ENCODE measurements at places on chromosomes 6 and 20.

DNA sequence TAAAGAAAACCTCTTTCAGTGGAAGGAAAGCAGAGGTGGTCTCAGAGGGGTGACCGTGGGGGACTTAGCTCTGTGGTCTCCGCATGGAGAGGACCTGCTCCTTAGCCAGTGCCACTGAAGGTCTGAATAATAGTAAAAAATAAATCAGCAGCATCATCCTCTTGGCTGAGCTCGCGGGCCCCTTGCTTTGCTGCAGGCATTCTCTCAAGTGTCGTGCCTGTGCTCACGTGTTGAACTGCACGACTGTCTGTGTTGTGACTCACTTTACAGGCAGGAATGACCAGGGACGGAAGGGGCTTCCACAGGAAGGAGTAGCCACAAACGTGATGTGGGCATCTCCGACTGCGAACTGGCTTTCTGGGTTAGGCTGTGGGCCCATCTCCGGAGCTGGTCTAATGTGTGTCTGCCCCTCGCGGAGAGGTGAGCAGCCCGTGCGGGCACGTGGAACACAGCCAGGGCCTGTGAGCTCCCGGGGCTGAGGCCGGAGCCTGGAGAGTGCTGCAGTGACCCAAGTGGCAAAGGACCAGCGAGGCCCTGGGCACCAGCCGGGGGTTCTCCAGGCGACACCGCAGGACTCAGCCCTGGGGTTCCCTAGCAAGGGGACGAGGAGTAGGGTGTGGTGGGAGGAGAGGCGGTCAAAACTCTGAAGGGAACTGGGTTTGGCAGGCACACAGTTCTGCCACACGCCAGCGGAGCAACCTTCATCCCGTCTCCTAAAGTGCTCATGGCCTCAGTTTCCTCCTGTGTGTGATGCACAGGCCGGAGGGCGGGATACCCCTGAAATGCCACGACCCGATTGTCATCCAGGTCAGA lies 89.2 kb downstream of the RAMACL start:
- no peak for DNase-seq

GRCh38 chr20:10221021-10221420 lies 2.4 kb downstream of the SNAP25 start:
- no peak for DNase-seq

- no peak for DNase-seq
Observed at GRCh38 chr20:14902432-14903089, 565.1 kb upstream of the FLRT3 start.

GRCh38 chr6:69796073-69796641 lies 653 bp downstream of the LMBRD1 start:
- DNase-seq, result peak; percentile 63

GRCh38 chr6:32397252-32397920 lies 9.6 kb downstream of the BTNL2 start:
- no peak for DNase-seq

- no peak for DNase-seq
Observed at GRCh38 chr20:33282991-33283555, at the start of gene BPIFB1. Gene BPIFB1, plus strand, starts transcription at chr20:33283214. Its CDS starts 2,860 bp downstream, at chr20:33286074.

DNA sequence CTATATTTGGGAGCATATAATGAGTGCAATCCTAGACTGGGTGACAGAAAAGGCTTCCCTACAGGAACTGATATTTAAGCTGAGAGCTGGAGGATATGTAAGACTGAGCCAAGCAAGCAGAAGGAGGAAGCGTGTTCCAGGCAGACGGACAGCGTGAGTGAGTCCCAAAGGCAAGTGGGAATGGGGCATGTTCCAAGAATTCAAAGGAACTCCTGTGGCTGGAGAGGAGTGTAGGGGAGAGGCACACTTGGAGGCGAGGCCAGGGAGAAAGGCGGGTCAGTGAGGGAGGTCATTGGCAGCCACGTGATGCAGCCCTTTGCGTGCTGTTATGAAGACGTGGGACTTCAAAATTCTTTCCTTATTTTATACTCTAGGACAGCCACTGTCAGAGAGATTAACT lies 27.9 kb upstream of the SGK1 start:
- no peak for DNase-seq

GRCh38 chr20:44038681-44039123 lies 124.0 kb downstream of the TOX2 start:
- no peak for DNase-seq

- peak; percentile 57 for DNase-seq
Observed at GRCh38 chr6:132937466-132937906, 123.1 kb downstream of the RPS12 start.

DNA sequence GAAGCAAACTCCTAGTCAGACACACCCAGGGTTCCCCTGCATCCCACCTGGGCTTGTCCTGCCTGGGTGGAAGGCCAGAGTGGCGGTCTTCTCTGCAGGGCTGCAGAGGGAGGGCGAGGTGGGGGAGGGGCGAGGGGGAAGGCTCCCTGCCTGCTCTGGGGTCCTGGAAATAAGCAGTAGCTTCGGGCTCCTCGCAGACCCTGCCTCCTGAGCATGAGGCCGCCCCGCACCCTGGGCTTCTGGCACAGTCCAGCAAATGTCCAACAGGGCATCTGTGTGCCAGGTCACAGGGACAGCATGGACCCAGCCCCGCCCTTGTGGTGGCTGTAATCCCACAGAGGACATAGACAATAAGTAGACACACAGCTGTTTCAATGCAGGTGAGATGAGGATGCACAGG lies 193.8 kb downstream of the TAF4 start:
- no peak for DNase-seq

GRCh38 chr20:42961771-42962170 lies 227.9 kb downstream of the PTPRT start:
- no peak for DNase-seq

DNA sequence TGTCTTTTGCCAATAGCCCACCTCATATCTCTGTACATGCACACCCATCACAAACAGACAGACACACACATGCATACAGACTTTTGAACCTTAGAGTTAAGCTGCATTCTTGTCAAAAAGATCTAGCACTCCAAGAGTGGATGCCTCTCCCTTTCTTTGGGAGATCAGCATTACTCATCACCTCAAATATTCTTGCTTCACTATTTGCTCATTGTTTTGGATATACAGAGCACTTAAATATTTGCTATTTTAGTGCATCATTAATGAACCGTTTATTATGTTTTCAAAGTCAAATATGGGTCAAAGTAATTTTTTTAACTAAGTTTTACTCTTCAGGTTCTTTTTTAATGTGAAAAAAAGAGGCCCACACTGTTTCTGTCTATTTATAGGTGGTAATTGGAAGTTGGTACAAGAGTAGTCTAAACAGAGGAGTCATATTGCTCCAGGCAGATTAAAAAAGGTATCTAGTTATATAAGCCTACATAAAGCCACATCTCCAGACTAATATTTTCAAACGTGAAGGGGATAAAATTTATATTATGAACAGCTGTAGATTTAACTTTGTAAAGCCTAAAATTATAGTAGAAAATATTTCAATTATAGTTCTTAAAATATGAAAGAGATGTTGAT lies 102.6 kb downstream of the FLRT3 start:
- DNase-seq, result no peak

GRCh38 chr6:90264561-90264960 lies 32.1 kb downstream of the BACH2 start:
- no peak for DNase-seq

DNA sequence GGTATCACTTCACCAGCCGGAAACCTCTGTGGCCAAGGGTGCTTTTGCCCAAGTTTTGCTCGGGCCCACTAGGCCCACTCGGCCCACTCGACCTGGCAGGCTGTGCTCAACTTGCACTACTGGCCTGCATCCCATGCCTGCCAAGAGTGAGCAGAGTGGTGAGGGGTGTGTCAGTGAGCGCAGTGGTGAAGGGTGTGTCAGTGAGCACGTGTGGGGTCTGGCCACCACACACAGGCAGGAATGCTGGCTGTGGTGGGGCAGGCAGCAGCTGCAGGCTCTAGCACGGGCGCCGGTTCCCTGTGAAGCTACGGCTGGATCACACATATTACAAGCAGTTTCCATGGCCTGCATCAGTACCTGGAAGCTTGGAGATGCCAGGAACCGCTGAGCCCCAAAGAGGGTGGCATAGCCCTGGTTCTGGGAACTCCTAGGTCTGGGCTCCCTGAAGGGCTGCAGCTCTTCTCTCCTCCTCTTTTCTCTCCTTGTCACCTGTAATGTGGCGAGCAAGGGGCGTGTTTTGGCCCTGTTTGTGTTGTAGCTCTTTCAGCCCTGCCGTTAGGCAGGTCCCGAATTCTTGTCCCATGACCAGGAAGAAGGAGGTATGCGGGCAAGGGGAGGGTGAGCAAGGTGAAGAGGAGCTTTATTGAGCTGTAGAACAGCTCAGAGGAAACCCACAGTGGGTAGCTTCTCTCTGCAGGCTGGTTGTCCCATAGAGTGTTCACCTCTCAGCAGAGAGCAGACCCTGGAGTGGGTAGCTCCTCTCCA lies 51.0 kb upstream of the CLDN20 start:
- DNase-seq, result no peak

Data from HCT116 (cell line).